Stimulated activated naive B cell treated with anti-CD40 and anti-IgM and Interleukin-4, amounts not matched to agents 10 μg/mL and 1 μg/mL and 100 μg/mL, for 72 hours (primary cell): ENCODE measurements at places on chromosomes 7 and 10.
A peak's percentile ranks its signal among the peaks of the same experiment; 100 is the strongest.

GRCh38 chr7:155643804-155644177 lies 670 bp upstream of the RBM33 start:
- no peaks in the 10 kb centered on the region for H3K27me3 ChIP-seq
- DNase-seq = no peak
- H3K27ac ChIP-seq = peak overlapping the region; percentile 98
- peaks cover 51% of the 10 kb centered on the region for H3K4me1 ChIP-seq
- H3K36me3 ChIP-seq = peaks cover 47% of the 10 kb centered on the region

- no peaks in the 10 kb centered on the region for H3K27me3 ChIP-seq
- H3K36me3 ChIP-seq = peaks cover 94% of the 10 kb centered on the region
- H3K27ac ChIP-seq = peak overlapping the region; percentile 98
These were observed 162.6 kb downstream of the CELF2 start for GRCh38 chr10:11180228-11180627.

- H3K27ac ChIP-seq = no peak overlapping the region
- no peaks in the 10 kb centered on the region for H3K27me3 ChIP-seq
- H3K36me3 ChIP-seq = no peaks in the 10 kb centered on the region
- no peaks in the 10 kb centered on the region for H3K4me1 ChIP-seq
These were observed 104.9 kb downstream of the PPP1R17 start for GRCh38 chr7:31791881-31792280.

- H3K4me1 ChIP-seq = peaks cover 10% of the 10 kb centered on the region
- H3K27ac ChIP-seq = no peak overlapping the region
- peaks cover 47% of the 10 kb centered on the region for H3K27me3 ChIP-seq
- H3K4me3 ChIP-seq = peak overlapping the region; percentile 48
- no peaks in the 10 kb centered on the region for H3K36me3 ChIP-seq
- DNase-seq = no peak
These were observed 200.4 kb upstream of the NFE2L3 start for GRCh38 chr7:25951414-25952260.

GRCh38 chr7:114548081-114548980 lies 133.7 kb downstream of the FOXP2 start:
- H3K27ac ChIP-seq = no peak overlapping the region
- H3K4me3 ChIP-seq = no peak overlapping the region
- no peaks in the 10 kb centered on the region for H3K27me3 ChIP-seq
- DNase-seq = no peak
- no peaks in the 10 kb centered on the region for H3K4me1 ChIP-seq

- no peak overlapping the region for H3K4me3 ChIP-seq
- H3K27me3 ChIP-seq = peaks cover 15% of the 10 kb centered on the region
- no peaks in the 10 kb centered on the region for H3K4me1 ChIP-seq
These were observed 31.8 kb upstream of the WDR11 start for GRCh38 chr10:120819366-120819765.

GRCh38 chr7:6589151-6589828 lies 531 bp upstream of the INTS15 start:
- DNase-seq = no peak
- H3K36me3 ChIP-seq = peaks cover 41% of the 10 kb centered on the region
- peaks cover 8% of the 10 kb centered on the region for H3K4me1 ChIP-seq
- H3K4me3 ChIP-seq = peak overlapping the region; percentile 73

- H3K27ac ChIP-seq = no peak overlapping the region
- no peak overlapping the region for H3K4me3 ChIP-seq
- DNase-seq = no peak
- H3K27me3 ChIP-seq = no peaks in the 10 kb centered on the region
These were observed 182.5 kb downstream of the SEMA3D start for GRCh38 chr7:85004402-85004801.

DNA sequence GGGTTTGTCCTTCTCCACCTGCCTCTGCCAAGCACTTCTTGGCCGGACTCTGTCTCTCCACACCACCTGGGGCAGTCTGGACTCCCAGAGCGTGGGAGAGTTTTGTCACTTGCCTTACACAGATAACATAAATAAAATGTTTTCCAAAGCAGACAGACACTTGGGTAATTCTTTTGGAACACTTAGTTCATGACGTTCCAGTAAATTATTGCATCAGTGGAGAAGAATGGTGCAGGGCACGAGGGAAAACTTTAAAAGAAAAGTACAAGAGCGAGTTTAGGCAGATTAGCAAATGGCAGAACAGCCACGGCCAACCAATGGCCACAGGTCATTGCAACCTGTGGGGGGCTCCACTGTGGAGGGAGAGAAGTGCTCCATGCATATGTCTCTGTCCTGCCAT lies 170.6 kb upstream of the GRB10 start:
- no peaks in the 10 kb centered on the region for H3K27me3 ChIP-seq
- no peaks in the 10 kb centered on the region for H3K4me1 ChIP-seq
- DNase-seq = no peak
- H3K27ac ChIP-seq = no peak overlapping the region
- no peaks in the 10 kb centered on the region for H3K36me3 ChIP-seq

GRCh38 chr7:148878317-148878716 lies 5.8 kb downstream of the EZH2 start:
- peaks cover 1% of the 10 kb centered on the region for H3K36me3 ChIP-seq
- H3K4me3 ChIP-seq = no peak overlapping the region
- no peak overlapping the region for H3K27ac ChIP-seq
- peaks cover 22% of the 10 kb centered on the region for H3K4me1 ChIP-seq

- no peaks in the 10 kb centered on the region for H3K27me3 ChIP-seq
- peaks cover 2% of the 10 kb centered on the region for H3K4me1 ChIP-seq
- H3K27ac ChIP-seq = no peak overlapping the region
- H3K4me3 ChIP-seq = no peak overlapping the region
These were observed 262.2 kb downstream of the ZMYND11 start for GRCh38 chr10:397321-398068.

GRCh38 chr7:108311446-108312168 lies 144.6 kb downstream of the NRCAM start:
- H3K36me3 ChIP-seq = no peaks in the 10 kb centered on the region
- no peak overlapping the region for H3K4me3 ChIP-seq
- peaks cover 13% of the 10 kb centered on the region for H3K4me1 ChIP-seq

DNA sequence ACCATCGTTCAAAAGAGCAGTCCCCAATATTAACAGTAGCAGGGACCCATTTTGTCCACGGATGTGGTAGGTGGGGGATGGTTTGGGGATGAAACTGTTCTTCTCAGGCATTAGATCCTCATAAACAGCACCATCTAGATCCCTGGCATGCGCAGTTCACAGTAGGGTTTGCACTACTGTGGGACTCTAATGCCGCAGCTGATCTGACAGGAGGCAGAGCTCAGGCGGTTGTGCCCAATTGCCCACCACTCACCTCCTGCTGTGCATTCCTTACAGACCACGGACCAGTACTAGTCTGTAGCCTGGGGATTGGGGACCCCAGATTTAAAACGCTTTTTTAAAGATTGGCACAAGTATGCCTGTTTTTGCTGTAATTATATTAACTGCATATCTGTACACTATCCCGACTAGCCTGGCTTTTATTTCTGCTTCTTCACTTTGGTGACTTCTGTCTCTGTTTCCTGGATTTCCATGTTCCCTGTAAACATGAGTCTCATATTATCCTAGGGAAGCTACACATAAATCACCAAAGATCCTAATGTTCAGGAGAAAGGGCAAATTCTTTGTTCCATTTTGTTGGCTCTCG lies 163.3 kb upstream of the AKR1E2 start:
- peaks cover 6% of the 10 kb centered on the region for H3K27me3 ChIP-seq
- no peak for DNase-seq
- H3K4me3 ChIP-seq = no peak overlapping the region
- peaks cover 27% of the 10 kb centered on the region for H3K4me1 ChIP-seq
- H3K36me3 ChIP-seq = no peaks in the 10 kb centered on the region

- no peaks in the 10 kb centered on the region for H3K4me1 ChIP-seq
- peaks cover 38% of the 10 kb centered on the region for H3K27me3 ChIP-seq
- H3K4me3 ChIP-seq = no peak overlapping the region
- no peak for DNase-seq
- no peak overlapping the region for H3K27ac ChIP-seq
These were observed 97.8 kb upstream of the BTBD16 start for GRCh38 chr10:122173337-122173736.

DNA sequence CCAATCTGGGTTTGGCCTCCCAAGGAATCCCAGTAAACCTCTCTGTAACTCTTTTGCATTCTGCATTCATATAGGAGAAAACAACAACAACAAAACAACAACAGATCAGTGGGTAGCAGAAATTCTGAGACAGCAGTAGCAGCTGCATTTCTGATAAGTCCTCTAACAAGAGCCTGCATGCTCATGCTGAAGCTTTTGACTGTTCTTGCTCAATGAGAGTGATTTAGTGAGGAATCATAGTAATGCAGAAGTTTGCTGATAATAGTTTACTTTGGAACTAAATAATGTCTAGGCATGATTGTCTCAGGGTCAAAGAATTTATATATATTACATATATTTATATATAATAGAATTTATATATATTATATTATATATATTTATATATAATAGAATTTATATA lies 35.2 kb downstream of the BMPER start:
- no peaks in the 10 kb centered on the region for H3K36me3 ChIP-seq
- peaks cover 17% of the 10 kb centered on the region for H3K27me3 ChIP-seq
- H3K27ac ChIP-seq = no peak overlapping the region

- peak overlapping the region; percentile 99 for H3K4me3 ChIP-seq
- peaks cover 44% of the 10 kb centered on the region for H3K4me1 ChIP-seq
- H3K36me3 ChIP-seq = peaks cover 11% of the 10 kb centered on the region
- DNase-seq = peak; percentile 21
These were observed 655 bp downstream of the KLHL7 start for GRCh38 chr7:23106057-23106822.

DNA sequence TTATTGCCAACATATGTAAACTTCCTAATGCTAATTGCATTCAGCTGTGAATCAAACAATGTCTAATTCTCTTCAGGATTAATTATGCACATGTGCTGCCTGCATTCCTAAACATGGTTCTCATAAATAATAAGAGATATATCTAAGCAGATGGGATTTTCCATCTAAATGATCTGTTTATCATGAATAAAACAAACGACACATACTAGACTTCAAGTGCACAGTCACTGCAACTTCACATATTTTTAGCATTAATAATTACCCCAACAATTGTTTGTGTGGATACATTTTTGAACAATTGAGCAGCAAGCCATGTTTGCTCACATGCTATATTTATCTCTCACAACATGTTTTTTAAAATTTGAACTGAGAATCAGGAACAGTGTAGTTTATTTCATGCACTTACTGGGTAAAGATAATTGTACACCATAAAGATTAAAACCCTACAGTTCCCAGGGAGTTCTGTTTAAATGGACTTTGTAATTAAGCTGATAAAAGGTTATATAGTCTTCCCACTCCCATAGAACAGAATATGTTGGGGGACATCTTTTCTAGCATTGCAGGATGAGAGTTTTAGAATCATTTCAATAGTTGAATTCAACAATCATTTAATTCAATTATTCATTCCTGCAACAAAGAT lies 378.5 kb downstream of the MDFIC start:
- H3K27me3 ChIP-seq = no peaks in the 10 kb centered on the region
- H3K27ac ChIP-seq = no peak overlapping the region
- H3K4me1 ChIP-seq = no peaks in the 10 kb centered on the region
- no peak for DNase-seq
- H3K4me3 ChIP-seq = no peak overlapping the region
- no peaks in the 10 kb centered on the region for H3K36me3 ChIP-seq

DNA sequence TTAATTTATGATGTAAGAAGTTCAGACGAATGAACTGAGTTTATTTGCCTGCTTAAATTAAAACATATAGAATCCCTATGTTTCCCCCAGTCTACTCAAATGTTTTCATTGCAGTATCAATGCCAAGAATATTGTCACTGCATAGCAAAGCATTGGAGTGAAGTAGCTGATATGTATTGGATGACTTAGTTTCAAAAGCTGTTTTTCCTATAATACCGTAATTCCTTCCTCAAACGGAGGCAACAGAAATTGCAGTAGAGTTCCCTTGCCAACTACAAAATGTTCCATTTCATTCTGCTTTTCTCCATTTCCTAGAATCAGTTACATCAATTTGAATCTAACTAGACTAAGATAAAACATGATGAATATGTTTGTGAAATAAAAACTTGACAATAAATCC lies 174.1 kb downstream of the CNTNAP2 start:
- H3K27me3 ChIP-seq = no peaks in the 10 kb centered on the region
- no peaks in the 10 kb centered on the region for H3K4me1 ChIP-seq
- no peak for DNase-seq
- no peak overlapping the region for H3K27ac ChIP-seq
- H3K36me3 ChIP-seq = no peaks in the 10 kb centered on the region
- no peak overlapping the region for H3K4me3 ChIP-seq

- no peaks in the 10 kb centered on the region for H3K27me3 ChIP-seq
- H3K27ac ChIP-seq = no peak overlapping the region
- H3K36me3 ChIP-seq = no peaks in the 10 kb centered on the region
- DNase-seq = no peak
- no peak overlapping the region for H3K4me3 ChIP-seq
- H3K4me1 ChIP-seq = peaks cover 17% of the 10 kb centered on the region
These were observed 10.7 kb downstream of the HECTD2 start for GRCh38 chr10:91420868-91421267.

DNA sequence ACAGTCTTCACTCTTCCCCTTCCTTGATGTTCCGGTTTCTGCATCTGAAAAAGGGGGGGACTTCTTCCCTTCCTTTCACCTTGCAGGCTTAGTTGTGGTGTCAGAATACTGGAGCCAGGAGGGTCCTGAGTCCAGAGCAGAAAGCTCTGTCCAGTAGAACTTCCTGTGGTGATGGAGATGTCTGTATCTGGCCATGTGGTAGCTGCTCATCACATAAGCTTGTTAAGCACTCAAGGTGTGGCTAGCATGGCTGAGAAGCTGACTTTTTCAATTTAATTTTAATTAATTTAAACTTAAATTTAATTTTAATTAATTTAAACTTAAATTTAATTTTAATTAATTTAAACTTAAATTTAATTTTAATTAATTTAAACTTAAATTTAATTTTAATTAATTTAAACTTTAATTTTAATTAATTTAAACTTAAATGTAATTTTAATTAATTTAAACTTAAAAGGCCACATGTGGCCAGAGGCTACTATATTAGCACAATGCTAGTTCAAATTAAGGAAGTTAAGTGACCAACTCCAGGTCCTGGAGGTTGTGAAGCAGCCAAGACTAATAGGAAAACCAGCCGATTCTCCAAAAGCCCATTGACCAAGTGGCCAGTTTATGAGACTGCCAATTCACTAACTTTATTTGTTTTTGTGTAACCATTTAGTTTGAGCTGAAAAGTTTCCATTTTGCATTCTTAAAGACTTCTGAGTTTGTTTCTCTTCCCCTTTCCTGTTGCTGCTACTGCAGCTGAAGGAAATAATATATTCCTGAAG lies 16.3 kb downstream of the MSRB2 start:
- no peak for DNase-seq
- no peak overlapping the region for H3K27ac ChIP-seq
- peaks cover 6% of the 10 kb centered on the region for H3K36me3 ChIP-seq
- H3K27me3 ChIP-seq = no peaks in the 10 kb centered on the region
- no peaks in the 10 kb centered on the region for H3K4me1 ChIP-seq

DNA sequence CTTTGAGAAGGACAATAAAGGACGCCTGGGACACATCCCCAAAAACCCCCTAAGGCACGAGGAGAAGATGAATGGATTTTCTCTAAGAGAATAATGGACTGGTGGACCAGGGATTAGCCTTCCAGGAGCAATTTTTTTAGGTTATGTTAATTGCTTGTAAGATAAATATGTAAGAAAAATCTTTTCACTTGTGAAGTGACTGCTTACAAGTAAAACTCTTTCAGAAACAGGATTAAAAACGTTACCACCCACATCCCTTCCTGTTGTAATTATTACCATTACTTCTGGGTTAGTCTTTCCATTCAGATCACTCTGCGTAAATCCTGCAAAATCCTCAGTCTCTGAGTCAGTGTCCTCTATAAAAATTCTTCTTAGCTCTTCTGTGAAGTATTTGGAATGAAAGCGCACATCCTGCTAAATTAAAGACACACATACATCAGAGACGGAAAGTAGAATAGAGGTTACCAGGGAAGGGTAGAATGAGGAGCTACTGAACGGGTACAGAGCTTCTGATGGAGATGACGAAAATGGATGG lies 34.3 kb downstream of the CDCA7L start:
- H3K4me1 ChIP-seq = peaks cover 26% of the 10 kb centered on the region
- peaks cover 62% of the 10 kb centered on the region for H3K36me3 ChIP-seq
- no peak overlapping the region for H3K4me3 ChIP-seq
- H3K27ac ChIP-seq = no peak overlapping the region
